ENCODE measurements at places on chromosomes 16 and 17.

- no peaks in the 10 kb centered on the region for H3K4me1 ChIP-seq
- no peaks in the 10 kb centered on the region for H3K27me3 ChIP-seq
- H3K36me3 ChIP-seq = no peaks in the 10 kb centered on the region
- H3K4me3 ChIP-seq = peak overlapping the region; percentile 76
- no peak for DNase-seq
Observed at GRCh38 chr16:8675183-8676159, 1.1 kb downstream of the ABAT start.

DNA sequence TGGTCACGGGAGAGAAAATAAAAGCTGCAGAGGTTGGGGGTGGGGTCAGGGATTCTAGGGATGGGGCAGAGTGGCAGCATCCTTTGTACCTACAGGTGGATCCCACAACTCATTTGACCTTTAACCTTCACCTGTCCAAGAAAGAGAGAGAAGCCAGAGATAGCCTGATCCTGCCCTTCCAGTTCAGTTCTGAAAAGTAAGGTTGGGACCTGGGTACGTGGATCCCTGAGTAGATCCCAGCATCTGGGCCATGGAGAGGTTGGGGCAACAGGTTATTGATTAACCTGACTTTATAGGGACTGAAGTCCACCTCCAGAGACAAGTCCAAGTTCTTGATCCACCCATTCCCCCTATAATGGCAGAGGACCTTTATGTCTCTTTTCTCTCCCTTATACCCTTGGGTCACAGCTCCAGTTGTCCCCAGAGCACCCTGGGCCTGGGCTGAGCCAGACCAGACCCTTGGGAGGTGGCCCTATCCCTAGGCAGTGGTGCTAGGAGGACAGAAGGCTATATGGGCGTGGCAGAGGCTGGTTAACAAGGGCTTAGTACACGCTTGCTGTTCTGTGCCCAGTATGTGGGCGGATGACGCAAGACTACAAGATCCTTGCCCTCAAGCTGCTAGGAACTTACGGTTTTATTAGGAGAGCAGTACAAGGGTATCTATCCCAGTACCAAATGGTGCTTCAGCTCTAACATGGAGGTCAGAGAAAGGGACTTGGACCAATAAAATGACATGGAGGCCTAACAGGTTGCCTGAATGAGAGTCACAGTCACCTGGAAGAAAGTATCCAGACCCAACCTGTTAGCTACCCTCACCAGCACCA, 3.3 kb downstream of the CLDN7 start:
- H3K27me3 ChIP-seq = no peaks in the 10 kb centered on the region
- H3K27ac ChIP-seq = no peak overlapping the region
- H3K4me3 ChIP-seq = no peak overlapping the region
- peaks cover 8% of the 10 kb centered on the region for H3K36me3 ChIP-seq

GRCh38 chr17:80646328-80646727, 101.7 kb downstream of the RPTOR start:
- no peak overlapping the region for H3K27ac ChIP-seq
- no peaks in the 10 kb centered on the region for H3K36me3 ChIP-seq
- no peaks in the 10 kb centered on the region for H3K27me3 ChIP-seq
- no peak for DNase-seq
- H3K4me3 ChIP-seq = no peak overlapping the region

- H3K4me3 ChIP-seq = no peak overlapping the region
- H3K27ac ChIP-seq = no peak overlapping the region
- no peaks in the 10 kb centered on the region for H3K27me3 ChIP-seq
- H3K4me1 ChIP-seq = no peaks in the 10 kb centered on the region
Observed at GRCh38 chr16:85969591-85969990, 70.6 kb downstream of the IRF8 start.

DNA sequence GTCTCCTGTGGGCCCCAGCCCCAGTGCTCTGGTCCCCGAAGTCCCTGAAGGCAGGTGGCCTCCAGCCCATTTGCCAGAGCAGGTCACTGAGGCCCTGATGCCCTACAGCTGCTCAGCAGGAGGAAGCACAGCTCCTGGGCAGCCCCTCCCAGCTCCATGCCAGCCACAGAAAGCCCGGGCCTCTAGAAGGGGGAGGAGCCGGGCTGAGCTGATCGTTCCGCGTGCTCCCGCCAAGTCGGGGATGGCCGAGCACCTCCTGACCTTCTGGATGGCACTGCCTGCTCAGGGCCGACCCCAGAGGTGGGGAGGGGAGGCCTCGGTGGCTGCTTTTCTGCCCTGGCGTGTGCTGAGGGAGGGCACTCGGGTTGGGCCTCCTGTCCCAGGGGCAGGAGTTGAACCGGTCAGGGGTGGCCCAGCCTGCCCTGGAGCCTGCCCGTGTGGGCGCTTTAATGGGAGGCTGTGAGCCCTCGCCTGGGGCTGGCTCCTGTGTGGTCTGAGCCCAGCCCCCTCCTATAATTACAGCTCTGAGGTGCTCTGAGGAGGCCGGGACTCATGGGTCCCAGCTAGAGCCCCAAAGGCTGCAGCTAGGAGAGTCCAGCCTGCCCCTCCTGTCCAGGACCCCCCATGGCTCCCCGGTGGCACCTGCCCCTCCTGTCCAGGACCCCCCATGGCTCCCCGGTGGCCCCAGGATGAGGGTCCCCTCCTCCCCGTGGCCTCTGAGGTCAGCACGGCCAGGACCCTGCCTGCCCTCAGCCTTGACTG, 29.7 kb downstream of the ZFPM1 start:
- DNase-seq = no peak
- no peaks in the 10 kb centered on the region for H3K27me3 ChIP-seq
- H3K4me1 ChIP-seq = no peaks in the 10 kb centered on the region
- no peak overlapping the region for H3K4me3 ChIP-seq
- no peak overlapping the region for H3K27ac ChIP-seq
- no peaks in the 10 kb centered on the region for H3K36me3 ChIP-seq

DNA sequence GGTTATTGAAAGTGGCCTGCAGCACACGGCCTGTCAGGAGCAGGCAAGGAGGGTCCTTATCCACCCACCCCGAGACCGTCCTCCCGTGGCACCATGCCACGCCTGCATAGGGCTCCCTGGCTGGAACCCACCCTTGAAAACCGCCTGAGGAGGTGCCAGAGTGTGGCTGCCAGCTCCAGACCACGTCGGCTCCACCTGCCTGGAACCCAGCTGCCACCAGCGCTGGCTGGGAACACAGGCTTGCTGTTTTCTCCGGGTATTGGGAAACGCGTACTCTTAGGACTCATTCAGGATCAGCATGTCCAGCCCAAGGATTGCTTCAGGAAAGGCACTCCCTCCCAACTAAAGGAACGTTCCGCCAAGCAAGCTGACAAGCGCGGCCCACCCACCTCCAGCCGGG, 6.7 kb downstream of the ARL16 start:
- no peaks in the 10 kb centered on the region for H3K27me3 ChIP-seq
- H3K4me1 ChIP-seq = no peaks in the 10 kb centered on the region
- H3K4me3 ChIP-seq = no peak overlapping the region

DNA sequence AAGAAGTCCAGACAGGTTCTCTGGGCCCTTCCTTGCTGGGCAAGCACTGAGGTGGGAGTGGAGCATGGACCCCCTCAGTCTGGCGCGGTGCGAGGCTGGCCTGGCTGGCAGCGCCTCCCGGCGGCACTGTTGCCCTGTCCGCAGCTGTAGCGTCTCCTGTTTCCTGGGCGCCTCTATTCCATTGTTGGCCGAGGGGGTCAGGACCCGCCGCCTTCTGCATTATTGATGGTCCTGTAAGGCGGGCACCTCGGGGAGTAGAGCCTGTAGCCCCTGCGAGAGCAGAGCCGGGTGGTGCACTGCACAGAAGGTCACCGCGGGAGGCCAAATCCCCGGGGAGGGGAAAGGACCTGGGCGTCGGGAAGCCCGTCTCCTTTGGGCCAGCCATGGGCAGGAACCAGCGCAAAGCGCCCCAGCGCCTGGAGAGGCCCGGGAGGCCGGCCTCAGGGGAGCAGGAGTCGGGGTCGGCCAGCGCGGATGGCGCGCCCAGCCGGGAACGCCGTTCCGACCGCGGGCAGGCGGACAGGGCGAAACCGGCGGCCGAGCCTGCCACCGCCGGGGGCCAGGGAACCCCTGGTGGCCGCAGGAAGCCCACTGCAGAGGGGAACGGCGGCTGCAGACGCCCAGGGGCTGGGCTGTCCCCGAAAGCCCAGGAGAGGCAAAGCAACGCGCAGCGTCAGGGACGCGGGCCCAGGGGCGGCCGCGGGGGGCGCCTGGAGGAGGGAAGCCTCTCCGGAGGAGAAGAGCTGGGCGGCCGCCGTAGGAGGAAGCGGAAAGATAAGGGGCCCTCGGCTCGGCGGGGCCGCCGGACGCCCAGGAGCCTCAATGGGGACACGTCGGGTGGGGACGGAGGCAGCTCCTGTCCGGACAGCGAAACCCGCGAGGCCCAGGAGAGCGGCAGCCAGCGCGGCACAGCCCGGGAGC, at the start of gene MYO15B:
Gene MYO15B, plus strand, starts transcription at position 126 of the 921 bp plus-strand sequence. Its CDS starts 258 bp downstream, at position 384.
- H3K4me3 ChIP-seq = no peak within 1 kb of the TSS
- no peaks in the 10 kb centered on the region for H3K36me3 ChIP-seq
- no peaks in the 10 kb centered on the region for H3K27me3 ChIP-seq
- peak within 1 kb of the TSS; percentile 45 for H3K27ac ChIP-seq

DNA sequence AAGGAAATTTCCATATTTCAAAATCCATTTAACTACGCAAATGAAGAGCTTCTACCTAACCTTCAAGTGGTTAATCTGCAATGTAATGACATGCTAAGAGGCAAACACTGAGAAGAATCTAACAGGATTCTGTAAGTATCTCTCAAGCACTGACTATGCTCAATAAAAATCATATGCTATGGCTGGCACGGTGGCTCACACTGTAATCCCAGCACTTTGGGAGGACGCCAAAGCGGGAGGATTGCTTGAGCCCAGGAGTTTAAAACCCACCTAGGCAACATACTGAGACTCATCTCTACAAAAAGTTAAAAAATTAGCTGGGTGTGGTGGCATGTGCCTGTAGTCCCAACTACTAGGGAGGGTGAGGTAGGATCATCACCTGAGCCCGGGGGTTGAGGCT, 32.7 kb downstream of the GNA13 start:
- no peaks in the 10 kb centered on the region for H3K36me3 ChIP-seq
- H3K27ac ChIP-seq = no peak overlapping the region
- no peak for DNase-seq
- H3K4me3 ChIP-seq = no peak overlapping the region

DNA sequence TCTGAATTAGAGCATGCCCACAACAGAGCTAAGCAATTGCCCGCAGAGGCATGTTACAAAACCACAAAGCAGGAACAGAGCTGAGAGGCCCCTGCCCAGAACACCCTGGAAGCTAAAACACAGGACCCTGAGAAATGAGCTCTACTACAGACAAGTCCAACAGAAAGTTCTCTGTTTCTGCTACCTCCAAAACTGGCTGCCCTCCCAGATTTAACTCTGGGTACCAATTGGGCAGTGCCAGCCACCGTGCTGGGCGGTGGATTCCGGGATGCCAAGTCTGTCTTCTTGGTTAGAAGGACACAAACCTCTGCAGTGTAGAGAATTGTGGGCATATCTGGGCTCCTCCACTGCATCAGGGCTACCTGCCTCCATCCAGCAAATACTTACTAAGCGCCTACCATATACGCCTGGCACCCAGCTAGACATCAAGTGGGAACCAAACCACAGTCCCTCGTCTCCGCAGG, 1.0 kb downstream of the CMTM4 start:
- H3K27me3 ChIP-seq = no peaks in the 10 kb centered on the region
- H3K36me3 ChIP-seq = no peaks in the 10 kb centered on the region
- H3K4me1 ChIP-seq = no peaks in the 10 kb centered on the region
- peak overlapping the region; percentile 51 for H3K4me3 ChIP-seq

- no peak overlapping the region for H3K4me3 ChIP-seq
- no peaks in the 10 kb centered on the region for H3K4me1 ChIP-seq
- H3K27ac ChIP-seq = no peak overlapping the region
- H3K36me3 ChIP-seq = no peaks in the 10 kb centered on the region
Observed at GRCh38 chr17:73278049-73278464, 16.4 kb upstream of the CPSF4L start.

- H3K4me3 ChIP-seq = no peak overlapping the region
- DNase-seq = no peak
- no peaks in the 10 kb centered on the region for H3K27me3 ChIP-seq
- no peaks in the 10 kb centered on the region for H3K36me3 ChIP-seq
- H3K4me1 ChIP-seq = peaks cover 1% of the 10 kb centered on the region
Observed at GRCh38 chr17:65794572-65794971, 233.1 kb upstream of the AXIN2 start.

Data from aorta (tissue), 5 donors.